ENCODE measurements at places on chromosomes 7 and 10.

- DNase-seq, result no peak
Observed at GRCh38 chr7:75854233-75854632, 24.6 kb upstream of the RHBDD2 start.

GRCh38 chr10:69124563-69125268 is 738 bp downstream of the VPS26A start:
- DNase-seq, result peak; percentile 26

DNA sequence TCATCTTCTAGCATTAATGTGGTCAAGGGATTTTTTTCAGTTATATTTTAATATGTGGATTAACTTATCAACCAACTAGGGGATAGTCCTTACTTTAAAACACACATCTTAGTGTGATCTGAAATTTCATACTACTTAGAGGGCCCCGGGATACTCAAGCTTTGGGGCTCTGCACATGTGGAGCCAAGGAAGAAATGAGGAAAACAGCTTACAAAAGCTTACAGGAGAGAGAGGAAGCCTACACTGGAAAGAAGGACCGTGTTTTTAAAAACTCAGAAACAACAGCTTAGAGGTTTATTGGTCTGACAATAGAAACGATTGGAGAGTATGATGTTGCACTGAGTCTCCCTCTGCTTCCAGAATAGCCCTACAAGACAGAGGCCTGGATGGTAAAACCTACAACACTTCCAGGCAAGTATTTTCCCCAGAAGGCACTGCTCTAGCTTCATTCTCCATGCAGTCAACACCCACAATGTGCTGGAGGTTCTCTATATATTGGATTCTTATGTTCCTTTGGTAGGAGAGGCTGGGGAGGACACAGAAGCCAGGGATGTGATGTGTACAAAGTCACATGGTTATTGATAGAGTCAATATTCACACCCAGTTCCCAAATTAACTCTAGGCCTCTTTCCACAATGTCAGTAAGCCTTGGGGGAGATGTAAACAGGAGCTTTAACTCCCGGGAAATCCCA is 47.3 kb downstream of the JCAD start:
- DNase-seq, result no peak

DNA sequence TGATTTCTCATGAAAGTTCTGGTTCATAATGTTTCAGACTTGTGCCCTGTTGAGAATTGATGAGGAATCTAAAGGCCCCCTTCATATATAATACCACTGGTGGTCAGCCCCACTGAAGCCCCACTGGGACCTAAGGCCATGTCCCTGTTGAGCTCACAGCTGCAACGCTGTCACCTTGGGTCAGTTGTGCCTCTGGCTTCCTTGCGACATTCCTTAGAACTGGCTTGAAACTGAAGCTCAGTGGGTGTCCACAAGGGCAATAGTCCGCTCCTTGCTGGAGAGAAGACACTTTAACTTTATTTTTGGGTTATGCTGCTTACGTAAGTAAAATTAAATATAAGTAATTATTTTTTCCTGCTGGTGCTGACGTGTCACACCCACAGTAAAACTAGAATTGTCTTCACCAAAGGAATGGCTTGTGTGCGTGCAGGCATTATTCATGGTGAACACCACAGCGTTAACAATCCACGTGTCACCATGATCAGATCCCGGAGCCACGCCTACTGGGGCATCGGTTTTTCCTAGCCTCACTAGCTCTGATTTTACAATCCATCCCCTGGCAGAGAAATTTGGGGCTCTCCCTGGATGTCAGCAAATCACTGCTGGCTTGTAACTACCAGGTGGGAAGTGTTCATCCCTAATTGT is 66.5 kb downstream of the BICC1 start:
- no peak for DNase-seq

DNA sequence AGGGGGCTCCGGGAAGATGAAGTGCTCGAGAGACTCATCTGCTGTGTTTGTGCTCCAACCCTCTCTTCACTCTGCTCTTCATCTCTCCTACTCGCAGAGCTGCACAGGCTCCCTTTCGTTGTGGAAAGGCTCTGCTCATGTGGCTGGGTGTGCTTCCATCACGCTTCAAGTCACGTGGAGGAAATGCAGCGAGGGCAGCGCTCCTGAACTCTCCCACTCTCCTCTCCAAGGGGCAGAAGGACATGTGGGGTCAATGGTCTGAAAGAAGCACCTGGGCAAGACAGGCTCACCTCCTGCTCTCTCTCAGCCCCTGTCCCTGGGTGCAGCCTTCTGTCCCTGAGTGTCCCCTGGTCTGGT is 72.6 kb downstream of the USP6NL start:
- DNase-seq, result no peak

DNA sequence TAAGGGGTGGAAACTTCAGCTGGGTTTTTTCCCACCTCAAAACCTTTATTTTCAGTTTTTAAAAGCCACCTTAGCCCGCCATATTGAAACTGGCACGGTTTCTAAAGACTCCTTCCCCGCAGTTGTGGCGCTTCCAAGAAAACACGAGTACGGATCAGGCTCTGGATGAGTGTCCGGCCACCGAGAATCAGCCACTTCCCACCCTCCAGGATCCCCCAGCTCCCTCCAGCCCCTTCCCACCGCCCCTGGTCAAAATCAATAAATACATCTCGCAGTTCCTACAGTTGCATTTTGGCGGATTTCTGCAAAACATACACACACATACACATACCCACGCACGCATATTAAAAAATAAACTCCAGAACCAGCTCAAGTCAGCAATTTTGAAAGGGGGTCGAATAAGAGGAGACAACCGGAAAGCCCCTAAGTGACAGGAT is 1.1 kb downstream of the SFMBT2 start:
- no peak for DNase-seq

- DNase-seq, result no peak
Observed at GRCh38 chr7:151783958-151784575, 92.8 kb downstream of the PRKAG2 start.

- no peak for DNase-seq
Observed at GRCh38 chr10:17652585-17652984, 8.6 kb downstream of the STAM start.

GRCh38 chr7:1695800-1696454 is 25.9 kb downstream of the ELFN1 start:
- no peak for DNase-seq

GRCh38 chr7:47546733-47547494 is 35.0 kb downstream of the TNS3 start:
- no peak for DNase-seq

DNA sequence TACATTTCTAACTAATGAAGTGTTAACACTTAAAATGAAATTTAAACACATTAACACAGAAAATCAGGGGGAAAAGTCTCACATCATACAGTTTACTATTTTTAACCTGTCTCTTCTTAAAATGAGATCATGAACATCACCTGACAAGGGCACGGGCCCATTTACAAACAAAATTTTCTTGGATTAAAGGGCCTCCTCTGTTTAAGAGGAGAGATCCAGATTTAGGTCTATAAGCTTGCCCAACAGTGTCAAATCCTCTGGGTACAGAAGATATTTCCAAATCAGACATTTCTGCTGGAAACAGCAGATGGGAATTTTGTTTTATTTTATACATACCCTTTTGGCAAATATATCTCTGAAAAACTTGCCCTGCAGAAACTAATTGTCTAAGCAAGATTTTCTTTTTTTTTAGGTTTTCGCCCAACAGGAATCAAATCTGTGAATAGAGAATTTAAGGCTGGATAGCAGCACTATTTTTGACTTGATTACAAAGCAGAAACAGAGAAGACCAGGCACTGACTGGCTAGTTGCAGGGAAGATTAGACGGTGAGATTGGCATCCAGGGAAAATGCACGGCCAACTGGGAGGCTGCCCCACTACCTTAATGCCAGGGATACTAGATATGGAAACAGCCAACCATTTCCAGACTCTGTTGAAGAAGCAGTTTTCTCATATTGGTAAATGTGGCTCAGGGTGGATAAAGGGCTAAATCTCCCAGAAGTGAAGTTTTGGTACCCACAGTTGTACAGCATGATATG is 173.4 kb downstream of the LRRN3 start:
- no peak for DNase-seq

DNA sequence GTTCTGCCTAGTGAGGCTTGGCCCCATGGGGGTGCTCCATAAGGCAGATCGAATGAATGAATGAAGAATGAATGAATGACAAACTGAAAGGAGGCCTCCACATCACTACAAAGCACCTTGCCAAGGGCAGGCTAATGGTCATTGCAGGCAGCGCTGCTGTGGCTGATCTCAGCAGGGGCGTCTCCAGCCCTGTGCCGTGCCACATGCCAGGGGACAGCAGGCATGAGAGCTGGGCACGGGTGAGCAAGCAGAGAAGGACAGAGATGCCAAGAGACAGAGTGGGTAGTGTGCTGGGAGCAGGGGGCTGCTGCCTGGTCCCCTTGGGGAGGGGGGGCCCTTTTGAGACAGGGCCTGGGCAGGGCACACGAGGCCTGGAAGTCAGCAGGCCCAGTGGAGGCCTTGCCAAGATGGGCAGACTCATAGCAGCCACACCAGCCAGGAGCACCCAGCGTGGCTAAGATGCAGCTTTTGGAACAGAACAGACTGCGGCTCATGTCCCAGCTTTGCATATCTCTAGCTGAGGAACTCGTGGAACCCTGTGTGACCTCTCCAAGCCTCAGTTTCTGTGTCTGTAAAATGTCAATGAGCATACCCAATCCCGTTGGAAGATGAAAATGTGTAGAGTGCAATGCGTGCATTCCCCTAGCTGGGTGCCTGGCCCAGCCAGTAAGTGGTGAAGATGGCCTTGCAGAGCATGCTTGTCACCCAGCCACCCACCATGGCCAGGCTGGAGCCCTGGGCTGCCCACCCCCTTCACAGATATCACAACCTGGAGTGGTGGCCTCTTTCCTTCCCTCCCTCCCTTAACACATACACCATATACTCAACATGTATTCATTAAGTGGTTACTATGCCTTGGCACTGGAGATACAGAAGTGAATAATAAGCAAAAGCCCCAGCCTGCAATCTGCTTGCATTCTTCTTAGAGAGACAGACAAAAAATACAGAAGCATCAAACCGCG is 61.1 kb upstream of the LRRC18 start:
- DNase-seq, result no peak

DNA sequence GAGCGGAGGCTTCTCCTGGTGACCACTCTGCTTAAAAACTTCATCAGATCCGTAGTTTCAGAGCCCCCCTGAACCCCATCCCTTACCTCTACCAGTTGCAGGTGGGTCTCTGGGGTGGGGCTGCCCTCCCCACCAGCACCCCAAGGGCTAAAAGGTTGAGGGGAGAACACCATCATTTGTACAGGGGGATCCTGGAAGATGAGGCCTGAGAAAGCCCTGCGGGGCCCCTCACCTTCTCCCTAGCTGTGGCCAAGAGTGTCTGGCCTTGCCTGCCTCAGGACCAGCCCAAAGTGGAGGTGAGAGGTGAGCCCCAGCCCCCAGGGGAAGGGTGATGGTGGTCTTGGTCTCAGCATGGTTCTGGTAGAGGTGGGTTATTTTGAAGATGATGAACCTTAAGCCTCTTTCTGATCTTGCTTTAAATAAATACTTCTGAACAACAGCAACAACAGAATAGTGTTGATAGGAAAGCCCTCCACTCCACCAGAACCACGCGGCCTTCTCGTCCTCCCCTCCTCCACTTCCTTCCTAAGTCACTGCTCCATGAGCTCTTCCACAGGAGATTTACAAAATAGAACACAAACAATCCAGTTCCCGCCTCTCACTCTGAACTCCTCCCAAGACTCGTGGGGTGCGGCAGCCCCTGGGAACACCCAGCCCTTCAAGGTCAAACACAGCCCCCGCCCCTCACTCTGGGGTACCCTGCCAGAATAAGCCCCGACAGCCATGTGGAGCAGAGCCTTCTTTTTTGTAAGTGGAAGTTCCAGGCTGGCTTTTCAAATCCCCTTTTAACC is 169.1 kb downstream of the EGFR start:
- DNase-seq, result no peak

DNA sequence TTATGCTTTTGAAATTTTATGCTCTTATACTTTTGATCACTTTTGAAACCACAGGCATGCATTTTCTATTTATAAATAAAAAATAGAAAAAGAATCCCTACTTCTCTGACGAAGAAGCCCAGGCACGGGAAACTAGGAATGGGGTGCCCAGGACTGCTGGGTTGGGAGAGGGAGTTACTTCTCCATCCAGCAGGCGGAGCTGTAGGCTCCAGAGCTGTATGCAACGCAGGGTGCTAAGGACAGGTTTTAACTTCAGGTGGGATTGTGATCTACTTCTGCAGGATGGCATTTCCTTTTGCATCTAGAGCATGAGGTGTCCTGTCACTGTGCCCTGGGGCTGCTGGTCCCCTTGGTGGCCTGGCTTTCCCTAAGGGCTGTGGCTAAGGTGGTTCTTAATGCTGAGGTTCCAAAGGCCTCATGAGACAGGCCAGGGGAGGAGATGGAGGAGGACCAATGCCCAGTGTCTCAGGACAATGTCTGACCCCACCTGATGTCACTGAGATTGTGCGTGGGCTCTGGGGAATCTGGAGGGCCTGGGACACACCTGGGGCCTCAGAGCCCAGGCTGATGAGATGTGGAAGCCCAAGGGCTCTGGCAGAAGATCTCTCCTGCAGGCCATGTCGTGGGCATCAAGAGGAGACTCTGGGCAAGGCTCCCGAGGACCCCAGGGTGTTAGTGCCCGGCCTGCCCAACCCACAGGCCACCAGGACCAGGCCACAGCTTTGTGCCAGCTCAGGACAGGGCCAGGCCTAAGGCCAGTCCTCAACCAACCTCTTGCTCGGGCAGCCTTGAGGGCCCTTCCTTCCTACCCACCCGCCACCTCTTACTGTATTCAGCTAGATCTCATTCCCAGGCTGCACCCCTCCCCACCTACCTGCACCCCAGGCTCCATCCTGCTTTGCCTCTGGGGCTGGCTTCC is 507 bp downstream of the CCDC201 start:
- no peak for DNase-seq

DNA sequence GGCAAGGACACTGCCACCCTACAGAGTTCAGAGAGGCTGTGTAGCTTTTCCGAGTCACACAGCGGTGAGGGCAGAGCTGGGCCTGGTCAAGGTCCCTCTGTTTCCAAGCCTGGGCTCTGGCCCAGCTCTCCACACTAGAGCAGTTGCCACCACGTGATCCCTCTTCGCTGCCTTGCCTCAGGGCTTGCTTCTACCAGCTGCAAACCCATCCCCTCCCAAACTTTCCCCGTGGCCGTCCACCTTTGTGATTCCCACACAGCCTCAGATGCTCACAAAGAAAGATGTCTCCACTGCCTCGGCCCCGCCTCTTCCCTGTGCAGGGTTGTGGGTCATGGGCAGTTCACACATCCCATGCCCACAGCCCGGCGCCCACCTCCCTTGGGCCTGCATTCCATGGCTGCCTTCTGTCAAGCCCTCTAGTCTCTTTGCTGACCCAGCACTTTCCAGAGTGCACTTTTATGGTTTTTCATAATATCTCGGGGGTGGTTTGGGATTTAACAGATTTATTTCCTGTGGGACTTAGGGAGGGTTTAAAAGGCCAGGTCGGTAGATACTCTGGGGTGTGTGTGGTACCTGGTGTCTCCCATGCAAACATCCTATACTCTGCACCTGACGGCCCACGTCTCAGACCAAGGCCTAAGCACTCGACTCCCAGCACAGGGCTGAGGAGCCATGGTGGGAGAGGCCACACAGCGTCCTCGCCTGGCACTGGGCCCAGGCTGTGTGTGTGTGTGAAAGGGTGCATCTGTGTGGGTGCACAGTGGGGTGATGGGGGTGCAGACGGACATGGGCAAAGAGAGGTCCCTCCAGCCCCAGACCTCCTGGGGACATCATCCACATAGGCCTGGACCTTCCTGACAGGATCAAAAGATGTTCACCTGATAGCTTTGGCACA is 59.6 kb downstream of the PKD1L1 start:
- no peak for DNase-seq
